ENCODE measurements at places on chromosomes 6 and 20.

GRCh38 chr6:41092421-41093140 is 19.8 kb downstream of the NFYA start:
- no peak for DNase-seq

- no peak for DNase-seq
Measured at GRCh38 chr6:80021591-80021990, 17.1 kb downstream of the TTK start.

DNA sequence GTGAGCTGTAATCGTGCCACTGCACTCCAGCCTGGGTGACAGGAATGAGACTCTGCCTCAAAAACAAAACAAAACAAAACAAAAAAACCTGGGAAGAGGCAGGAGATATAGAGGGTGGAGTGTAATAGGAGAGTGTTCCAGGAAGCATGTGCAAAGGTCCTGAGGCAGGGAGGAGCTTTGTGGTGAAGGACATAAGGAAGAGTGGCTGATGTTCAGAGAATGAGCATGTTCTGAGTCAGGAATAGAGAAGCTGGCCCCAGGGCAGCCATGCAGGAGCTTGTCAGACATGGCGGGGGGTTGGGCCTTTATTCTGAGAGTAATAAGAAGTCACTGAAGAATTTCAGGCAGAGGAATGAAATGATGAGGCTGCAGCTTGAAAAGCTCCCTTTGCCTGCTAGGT is 337.0 kb downstream of the CDH26 start:
- no peak for DNase-seq

DNA sequence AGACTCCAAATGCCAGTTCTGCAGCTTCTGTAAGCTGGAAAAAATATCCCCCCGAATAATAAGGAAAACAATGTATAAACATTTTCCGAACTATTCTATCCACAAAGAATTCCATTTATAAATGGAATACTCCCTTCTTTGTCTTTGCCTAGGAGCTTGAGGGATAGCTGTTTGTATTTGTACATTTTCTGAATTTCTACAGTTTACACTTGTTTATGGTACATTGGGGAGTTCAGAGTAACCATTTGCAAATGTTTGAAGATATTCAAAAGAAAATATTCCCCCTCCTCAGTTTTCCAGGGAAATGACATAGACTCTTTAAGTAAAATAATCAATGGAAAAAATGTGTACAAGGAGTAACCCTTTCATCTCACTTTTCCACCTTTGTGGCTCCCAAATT is 149.6 kb downstream of the SOBP start:
- DNase-seq = no peak
